CD4-positive, alpha-beta memory T cell (primary cell): ENCODE measurements at places on chromosomes 6 and 20.

DNA sequence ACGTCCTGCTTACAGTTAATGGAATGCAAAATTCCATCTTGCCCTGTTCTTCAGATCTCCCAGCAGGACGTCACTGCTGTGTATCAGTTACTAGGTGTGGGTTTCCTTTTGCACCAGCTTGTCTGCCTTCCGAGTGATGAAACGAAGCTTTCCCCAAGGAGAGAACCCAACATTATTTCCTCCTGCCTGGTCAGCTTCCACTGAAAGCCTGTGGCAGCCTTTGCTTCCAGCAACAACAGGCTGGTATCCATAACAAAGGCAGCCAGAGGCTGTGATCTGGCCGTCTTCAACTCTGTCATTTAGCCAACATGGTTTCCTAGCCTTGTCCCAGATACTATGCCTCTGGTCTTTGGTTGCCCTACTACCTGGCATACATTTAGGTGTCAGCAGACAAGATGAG lies 78.9 kb upstream of the HEY2 start:
- no peak for DNase-seq

DNA sequence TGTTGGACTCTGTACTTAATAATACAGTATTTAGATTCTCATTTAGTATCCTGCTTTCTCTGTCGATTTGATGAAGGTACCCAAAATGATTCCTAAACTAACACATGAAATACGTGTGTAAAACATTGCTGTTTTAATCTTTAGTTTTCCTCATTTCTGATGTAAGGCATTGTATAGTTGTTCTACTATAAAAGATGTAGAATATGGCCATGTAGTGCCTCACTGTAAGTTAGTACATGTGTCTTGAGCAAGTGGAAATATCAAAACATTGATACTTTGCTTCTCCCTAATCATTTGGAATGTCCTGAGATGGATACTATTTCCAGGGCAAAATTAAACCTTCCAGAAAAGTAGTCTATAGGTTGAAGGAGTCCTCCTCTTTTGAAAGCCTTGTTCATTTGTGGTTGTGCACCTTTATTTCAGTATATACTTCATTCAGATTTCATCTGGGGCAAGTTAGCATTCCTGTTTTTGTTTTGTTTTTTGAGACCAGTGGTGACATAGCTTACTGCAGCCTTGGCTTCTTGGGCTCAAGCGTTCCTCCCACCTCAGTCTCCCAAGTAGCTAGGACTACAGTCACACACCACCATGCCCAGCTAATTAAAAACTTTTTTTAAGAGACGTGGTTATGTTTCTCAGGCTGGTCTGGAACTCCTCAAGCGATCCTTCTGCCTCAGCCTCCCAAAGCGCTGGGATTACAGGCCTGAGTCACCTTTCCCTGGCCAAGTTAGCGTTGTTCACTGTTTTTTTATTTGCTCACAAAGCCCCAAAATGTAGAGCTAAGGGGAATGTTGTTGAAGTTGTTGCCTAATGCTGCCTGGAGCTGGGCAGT lies 11.6 kb downstream of the SRSF3 start:
- no peak for DNase-seq

DNA sequence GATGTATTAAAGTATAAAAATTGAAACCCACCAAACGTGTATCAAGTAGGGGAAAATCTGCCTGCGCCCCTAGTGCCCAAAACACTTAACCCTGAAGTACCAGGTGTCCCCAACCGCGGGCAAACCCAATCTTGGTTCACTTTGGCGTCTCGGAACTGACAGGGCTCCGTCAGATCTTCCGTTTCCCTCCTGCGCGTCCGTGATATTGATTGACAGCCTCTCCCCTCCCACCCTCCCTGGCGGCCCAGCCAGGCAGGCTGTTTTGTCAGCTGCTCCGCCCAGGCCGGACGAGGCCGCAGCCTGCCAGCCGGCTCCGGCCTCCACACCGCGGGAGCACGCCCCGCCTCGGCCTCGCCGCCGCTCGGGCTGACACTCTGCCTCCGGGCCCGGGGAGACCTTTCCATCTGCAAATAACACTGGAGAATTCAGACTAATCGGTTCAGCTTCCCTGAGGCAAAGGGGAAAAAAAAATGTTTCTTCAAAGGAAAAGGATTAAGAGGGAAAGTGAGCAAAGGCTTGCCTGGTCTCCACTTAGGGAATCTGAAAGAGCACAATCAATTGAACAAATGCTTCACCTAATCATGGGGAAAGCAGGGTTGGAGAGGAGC lies 234.9 kb upstream of the MCHR2 start:
- peak; percentile 9 for DNase-seq

DNA sequence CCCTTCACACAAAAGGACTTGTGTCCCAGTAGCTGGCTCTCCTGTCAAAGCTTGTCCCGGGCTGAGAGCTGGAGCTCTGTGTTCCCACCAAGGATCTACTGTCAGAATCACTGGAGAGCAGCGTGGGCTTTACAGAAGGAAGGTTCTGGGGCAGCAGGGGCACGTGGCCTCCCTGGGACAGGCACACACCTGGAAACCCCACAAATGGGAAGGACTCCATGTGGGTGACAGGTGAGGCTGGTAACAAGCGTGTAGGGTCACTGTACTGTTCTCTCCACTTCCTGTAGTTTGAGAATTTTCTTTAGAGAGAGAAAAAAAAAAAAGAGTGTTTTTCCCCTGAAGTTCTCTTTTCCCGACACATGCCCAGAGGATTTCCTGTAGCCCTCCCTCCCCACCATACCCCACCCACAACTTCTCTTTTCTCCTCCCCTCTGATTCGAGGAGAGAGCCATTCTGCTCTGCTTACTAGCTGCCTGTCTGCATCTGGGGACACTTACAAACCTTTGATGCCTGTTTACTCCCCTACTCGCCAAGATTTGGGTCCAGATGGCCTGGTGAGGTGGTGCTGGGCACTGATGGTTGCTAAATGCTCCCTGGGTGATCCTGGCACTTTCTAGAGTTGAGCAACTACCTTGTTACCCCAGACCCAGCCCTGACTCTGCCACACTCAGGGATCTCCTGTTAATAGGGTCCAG lies 84.1 kb upstream of the SIRPA start:
- DNase-seq, result no peak

GRCh38 chr20:58433759-58434158 lies 44.7 kb downstream of the VAPB start:
- DNase-seq, result no peak

DNA sequence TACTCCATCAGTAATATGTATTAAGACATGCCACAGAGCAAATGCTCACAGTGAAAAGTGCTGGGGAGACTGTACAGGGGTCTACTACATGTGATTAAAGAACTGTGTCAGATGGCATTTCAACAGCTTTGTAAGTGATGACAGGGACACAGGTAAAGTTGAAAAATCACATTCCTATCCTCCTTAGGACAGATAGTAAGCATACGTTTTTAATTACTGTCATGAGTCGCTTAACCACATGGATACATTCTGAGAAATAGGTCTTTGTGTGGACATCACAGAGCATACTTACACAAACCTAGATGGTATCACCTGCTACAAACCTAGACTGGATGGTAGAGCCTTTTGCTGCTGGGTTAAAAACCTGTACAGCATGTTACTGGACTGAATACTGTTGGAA lies 645.8 kb upstream of the AGPAT4 start:
- no peak for DNase-seq

DNA sequence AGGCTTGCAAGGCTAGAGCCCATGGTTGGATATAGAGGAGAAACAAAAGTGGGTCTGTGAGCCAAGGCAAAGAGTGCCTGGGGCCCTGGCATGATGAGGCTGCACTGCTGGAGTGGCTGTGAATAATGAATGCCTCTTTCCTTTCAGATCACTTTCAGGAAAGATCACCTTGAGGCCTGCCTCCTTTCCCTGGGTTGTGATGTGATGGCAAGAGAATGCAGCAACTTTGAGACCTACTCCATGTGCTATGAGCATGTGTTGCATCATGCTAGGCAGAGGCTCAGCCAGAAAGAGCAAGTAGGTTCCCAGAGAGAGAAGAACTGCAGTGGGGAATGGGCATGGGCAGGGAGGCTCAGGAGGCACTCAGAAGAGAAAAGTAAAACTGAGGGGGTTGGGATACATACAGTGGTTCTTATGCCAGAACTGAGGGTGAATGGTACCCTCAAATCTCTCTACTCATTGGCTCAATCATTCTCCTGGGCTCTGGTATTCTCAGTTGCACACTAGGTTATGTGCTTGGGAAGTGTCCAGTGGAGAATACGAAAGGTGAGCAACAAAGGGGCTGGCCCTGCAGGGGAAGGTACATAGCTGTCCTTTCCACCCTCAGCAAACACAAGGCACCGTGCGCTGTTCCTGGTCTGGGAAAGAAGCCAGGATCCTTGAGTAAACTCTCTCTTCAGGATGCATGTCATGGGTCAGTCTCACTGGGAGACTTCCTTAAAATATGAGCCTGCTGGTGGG lies 45.9 kb downstream of the CD164 start:
- DNase-seq, result no peak

DNA sequence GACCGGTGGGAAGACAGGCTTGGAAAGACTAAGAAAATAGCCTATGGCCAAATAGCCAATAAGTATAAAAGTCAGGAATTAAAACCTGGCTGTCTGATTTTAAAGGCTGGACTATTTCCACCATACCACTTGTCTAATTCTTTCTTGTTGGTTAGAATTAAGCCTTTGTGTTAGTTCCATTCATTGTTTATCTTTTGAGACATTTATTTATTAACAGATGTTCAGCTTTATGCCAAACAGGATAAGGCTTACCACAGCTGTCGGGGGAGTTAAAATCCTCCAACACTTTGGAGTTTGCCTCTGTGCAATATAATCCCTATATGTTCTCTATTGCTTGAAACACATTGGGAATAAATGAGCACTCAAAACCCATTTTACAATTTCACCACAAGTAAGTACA lies 208.3 kb downstream of the TMEM200A start:
- no peak for DNase-seq

- DNase-seq, result no peak
Measured at GRCh38 chr6:97203343-97203742, 79.7 kb downstream of the MMS22L start.

DNA sequence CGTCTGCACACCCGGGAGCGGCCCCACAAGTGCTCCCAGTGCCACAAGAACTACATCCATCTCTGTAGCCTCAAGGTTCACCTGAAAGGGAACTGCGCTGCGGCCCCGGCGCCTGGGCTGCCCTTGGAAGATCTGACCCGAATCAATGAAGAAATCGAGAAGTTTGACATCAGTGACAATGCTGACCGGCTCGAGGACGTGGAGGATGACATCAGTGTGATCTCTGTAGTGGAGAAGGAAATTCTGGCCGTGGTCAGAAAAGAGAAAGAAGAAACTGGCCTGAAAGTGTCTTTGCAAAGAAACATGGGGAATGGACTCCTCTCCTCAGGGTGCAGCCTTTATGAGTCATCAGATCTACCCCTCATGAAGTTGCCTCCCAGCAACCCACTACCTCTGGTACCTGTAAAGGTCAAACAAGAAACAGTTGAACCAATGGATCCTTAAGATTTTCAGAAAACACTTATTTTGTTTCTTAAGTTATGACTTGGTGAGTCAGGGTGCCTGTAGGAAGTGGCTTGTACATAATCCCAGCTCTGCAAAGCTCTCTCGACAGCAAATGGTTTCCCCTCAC lies 21.0 kb downstream of the PRDM1 start:
- no peak for DNase-seq

- DNase-seq, result no peak
Measured at GRCh38 chr6:124655866-124656265, 306.4 kb upstream of the RNF217 start.

GRCh38 chr20:14566505-14566904 lies 229.1 kb upstream of the FLRT3 start:
- DNase-seq, result no peak

DNA sequence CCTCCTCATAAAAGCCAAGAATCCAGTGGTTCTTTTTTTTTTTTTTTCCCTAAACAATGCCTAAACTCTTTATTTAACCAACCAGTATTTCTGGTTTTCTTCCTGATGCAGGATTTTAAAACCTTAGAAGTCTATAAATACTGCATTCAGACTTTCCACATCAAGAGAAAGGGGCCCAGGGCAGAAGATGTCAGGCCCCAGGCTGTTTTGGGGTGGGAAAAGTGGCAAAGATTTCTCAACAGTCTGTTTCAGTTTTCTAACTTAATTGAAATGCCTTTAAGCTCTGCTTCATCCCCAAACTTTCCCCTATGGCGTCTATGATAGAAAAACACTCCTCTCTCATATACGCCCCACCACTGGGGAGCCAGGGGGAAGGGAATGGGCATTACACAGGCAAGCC lies 33.1 kb downstream of the QRSL1 start:
- DNase-seq, result no peak

- DNase-seq, result no peak
Measured at GRCh38 chr6:47483516-47483852, 5.9 kb downstream of the CD2AP start.

DNA sequence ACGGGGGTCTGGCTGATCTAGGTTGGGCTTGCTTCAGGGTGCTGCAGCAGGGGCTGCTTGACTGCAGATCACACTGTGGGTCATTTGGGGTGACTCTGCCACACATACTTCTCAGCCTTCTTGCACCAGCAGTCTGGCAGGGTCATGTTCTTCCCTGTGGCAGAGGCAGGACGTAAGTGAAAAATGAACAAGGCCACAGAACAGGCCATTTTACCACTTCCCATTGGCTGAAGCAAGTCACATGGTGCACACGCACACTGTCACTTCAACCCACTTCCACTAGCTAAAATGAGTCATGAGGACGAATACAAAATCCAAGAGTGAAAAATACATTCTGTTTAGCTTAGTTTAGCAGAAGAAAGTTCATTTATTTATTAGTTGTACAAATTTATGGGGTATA lies 168.6 kb upstream of the GGTLC1 start:
- DNase-seq, result no peak

GRCh38 chr6:100237821-100238220 lies 226.9 kb downstream of the SIM1 start:
- no peak for DNase-seq

DNA sequence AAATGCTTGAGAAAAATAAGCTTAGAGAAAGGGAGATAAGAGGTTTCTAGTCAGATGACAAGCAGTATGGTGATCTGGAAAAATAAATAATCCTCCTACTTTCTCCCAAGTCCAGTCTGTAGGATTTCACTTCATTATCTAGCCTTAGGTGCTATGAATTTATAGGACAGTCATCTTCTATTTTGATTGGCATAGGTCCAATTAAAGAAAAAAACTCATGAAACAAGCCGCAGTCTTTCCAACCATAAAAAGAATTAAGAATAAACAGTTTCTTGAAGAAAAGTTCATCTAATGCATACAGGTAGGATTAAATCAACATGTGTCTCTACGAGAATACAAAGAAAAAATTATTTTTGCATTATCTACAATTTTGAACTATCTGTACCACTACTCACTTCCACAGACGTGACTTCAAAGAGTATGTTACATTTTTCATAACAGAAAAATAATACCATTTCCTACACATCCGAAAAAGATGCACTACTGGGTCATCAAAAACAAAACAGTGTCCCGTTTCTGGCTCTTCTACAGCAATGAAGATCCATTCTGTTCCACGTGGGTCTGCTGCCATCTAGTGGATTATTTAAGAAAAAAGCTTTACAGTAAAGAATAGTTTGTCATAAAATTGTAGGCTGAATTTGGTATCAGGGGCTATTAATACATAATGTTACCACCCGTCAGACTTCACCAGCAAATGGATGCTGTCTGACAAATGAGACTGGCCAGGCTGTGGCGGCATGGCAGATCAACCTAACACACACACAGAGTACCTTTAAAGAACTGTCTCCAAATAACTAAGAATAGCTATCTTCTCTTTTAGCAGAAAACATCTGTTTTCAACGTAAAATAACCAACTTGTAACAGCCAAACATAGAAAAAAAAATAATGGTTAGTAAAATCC lies 28.9 kb downstream of the STX7 start:
- peak; percentile 67 for DNase-seq
